ENCODE measurements at places on chromosomes 2 and 18.
A peak's percentile ranks its signal among the peaks of the same experiment; 100 is the strongest.

- no peak overlapping the region for H3K27ac ChIP-seq
- no peak overlapping the region for H3K4me3 ChIP-seq
- no peaks in the 10 kb centered on the region for H3K36me3 ChIP-seq
Observed at GRCh38 chr18:8754995-8755960, 49.9 kb downstream of the MTCL1 start.

DNA sequence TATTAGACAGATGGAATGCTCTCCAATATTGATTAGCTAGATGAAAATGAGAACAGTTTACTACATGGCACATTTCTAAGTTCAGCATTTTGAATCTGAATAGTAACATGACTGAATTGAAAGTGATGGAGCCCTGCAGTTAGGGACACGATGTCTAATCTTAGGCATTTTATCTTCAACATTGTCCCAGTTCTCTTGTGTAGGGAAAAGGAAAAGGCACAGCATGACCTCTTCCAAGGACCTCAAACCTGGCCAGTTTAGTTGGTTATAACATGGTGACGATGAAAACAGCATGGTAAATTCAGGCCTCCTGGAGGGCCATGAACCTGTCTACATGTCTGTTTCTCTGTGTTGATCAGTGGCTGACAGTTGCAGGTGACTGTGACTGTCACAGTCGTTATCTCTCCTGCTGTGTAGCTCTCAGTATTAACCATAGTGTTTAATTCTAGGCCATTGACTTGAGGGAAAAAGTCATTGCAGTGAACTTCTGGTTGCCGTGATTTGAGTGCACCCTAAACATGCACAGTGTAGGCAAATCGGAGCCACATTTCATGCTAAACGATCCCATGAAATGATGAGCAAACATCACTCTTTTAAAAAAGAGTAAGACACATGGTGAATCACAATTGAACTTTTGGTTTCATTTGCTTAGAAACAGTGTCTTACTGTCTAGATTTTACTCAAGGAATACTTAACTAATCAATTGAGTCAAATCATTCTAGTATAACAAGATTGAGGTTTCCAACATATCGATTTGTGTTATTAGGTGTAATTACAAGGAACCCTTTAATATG, 129.7 kb downstream of the PHLPP1 start:
- H3K36me3 ChIP-seq = no peaks in the 10 kb centered on the region
- peaks cover 9% of the 10 kb centered on the region for H3K4me1 ChIP-seq
- DNase-seq = no peak
- no peak overlapping the region for H3K27ac ChIP-seq
- no peak overlapping the region for H3K4me3 ChIP-seq

DNA sequence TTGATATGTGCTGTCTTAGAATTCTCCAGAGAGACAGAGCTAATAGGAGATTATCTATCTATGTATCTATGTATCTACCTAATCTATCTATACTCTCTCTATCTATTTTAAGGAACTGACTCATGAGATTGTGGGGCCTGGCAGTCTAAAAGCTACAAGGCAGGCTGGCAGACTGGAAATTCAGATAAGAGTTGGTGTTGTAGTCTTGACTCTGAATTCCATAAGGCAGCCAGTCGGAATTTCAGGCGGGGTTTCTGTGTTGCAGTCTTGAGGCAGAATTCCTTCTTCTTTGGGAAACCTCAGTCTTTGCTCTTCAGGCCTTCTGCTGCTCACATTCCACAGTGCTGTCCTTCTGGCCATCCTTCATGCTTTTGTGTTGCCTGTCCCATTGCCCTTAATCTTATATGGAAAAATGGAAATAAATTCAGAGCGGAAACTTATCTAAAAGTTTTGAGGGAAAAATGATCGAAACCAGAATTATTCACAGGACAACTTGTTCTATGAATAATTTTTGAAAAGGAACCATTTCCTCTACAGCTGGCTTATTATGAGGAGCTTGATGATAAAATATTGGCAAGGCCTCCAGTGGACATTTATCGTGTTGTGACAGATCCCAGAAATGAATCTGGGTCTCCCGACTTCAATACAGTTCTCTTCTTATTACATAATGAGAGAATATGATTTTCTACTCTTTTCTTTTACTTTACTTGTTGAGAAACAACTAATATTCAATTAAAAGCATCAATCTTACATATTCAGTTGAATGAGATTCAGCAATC, 10.8 kb downstream of the IL1RL1 start:
- DNase-seq = no peak
- no peak overlapping the region for H3K4me3 ChIP-seq
- no peaks in the 10 kb centered on the region for H3K27me3 ChIP-seq
- no peaks in the 10 kb centered on the region for H3K4me1 ChIP-seq
- no peaks in the 10 kb centered on the region for H3K36me3 ChIP-seq

DNA sequence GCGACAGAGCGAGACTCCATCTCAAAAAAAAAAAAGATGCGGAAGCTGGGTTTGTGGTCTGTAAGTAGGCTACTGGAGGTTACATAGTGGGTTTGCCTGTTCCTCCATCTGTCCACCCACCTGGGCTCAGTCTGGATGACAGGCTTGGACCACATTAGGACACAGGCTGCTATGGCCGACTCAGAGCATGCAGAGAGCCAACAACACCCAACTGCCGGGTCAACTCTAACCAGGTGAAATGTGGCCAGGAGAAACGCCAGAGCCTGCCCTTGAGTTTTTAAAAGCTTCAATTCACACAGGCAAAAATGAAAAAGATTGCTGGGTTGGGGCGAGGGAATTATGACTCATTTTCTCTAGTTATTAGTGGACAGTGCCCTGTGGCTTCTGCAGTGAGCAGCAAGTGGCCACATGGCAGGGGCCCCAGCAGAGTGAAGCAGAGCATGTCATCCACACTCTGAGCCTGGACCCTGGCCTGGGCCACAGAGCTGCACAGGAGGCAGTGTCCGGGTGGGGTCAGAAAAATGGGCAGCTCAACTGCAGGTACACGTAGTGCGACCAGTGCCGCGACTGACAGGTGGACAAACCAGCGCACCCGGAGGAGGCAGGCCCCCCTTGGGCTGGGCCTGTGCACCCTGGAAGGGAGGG, 67.4 kb downstream of the BIN1 start:
- H3K4me3 ChIP-seq = no peak overlapping the region
- DNase-seq = no peak
- H3K27me3 ChIP-seq = no peaks in the 10 kb centered on the region
- H3K27ac ChIP-seq = no peak overlapping the region

DNA sequence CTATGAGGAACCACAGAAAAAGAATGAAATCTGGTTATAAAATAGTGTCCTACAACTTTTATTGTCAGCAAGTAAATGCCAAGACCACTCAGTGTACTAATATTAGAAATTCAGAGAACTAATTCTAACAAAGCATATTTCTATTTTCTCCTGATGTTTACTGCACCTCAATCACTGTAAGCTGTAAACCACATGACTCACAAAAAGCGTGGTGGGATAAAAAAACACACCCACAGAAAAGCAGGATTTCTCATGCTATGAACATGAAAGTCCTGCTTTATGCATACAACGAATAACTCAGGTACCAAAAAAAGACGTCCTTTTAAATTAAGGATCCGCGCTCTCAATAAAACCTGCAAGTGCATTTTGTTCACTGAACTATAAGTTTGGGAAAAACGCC, 797 bp downstream of the TXNL4A start:
- no peaks in the 10 kb centered on the region for H3K36me3 ChIP-seq
- peaks cover 4% of the 10 kb centered on the region for H3K4me1 ChIP-seq
- H3K27ac ChIP-seq = peak overlapping the region; percentile 92
- H3K27me3 ChIP-seq = no peaks in the 10 kb centered on the region

GRCh38 chr2:54947646-54948045, 102.6 kb downstream of the RTN4 start:
- H3K27ac ChIP-seq = no peak overlapping the region
- no peaks in the 10 kb centered on the region for H3K27me3 ChIP-seq
- no peak overlapping the region for H3K4me3 ChIP-seq

- no peak for DNase-seq
- H3K27ac ChIP-seq = no peak overlapping the region
Observed at GRCh38 chr2:68776124-68776523, 41.5 kb downstream of the ARHGAP25 start.
